ENCODE measurements at places on chromosomes 12 and 14.

GRCh38 chr12:46408441-46408840 is 35.9 kb upstream of the SLC38A2 start:
- DNase-seq: no peak
- H3K27ac ChIP-seq: no peak overlapping the region
- H3K4me1 ChIP-seq: peaks cover 10% of the 10 kb centered on the region
- H3K27me3 ChIP-seq: no peaks in the 10 kb centered on the region
- no peak overlapping the region for H3K4me3 ChIP-seq

DNA sequence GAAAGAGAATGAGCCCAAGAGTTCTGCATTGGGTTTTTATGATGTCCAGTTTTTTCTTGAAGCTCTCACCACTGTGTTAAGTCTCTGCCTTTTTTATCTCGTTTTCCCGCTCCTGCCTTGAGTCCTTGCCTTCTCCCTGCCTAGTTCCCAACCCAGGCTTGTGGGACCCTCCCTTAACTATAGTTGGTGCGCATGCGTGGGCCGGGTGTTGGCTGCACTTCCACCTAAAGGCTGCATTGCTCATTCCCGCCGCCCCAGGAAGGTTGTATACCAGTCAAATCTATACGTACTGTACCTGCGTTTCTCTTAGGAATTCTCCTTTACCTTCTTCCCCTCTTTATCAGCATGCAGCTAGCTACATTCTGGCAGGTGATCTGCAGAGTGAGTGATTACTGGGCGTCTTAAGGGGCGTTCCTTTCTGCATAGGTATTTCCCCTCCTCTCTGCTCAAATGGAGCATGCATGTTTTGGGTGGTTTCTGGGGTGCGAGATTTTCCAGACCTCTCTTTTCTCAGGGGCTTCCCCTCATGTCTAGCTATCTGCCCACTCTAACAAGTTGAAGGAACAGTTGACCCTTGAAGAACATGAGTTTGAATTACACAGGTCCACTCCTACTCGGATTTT is 6.6 kb upstream of the REP15 start:
- no peak overlapping the region for H3K27ac ChIP-seq
- no peaks in the 10 kb centered on the region for H3K27me3 ChIP-seq
- H3K4me3 ChIP-seq: no peak overlapping the region
- DNase-seq: no peak

DNA sequence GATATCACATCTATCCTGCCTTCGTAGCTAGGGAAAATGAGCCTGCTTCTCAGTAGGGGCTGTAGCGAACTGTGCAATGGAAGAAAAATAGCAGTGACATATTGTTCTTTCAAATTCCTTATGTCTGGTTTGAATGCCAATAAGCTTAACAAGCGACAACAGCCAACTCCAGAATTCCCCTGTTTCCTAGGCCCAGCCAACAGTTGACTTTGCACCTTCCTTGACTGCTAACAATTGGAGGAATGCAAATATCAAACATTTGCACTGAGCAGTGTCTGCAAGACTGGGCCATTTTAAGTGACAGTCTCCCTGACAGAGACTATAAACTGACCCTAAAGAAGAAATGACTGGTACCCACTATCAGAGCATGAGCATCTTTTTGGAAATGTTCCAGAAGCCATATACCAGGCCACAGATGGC is 12.0 kb upstream of the SERPINA1 start:
- no peak overlapping the region for H3K4me3 ChIP-seq
- peaks cover 2% of the 10 kb centered on the region for H3K36me3 ChIP-seq
- H3K27ac ChIP-seq: no peak overlapping the region
- H3K4me1 ChIP-seq: peaks cover 20% of the 10 kb centered on the region
- no peaks in the 10 kb centered on the region for H3K27me3 ChIP-seq

DNA sequence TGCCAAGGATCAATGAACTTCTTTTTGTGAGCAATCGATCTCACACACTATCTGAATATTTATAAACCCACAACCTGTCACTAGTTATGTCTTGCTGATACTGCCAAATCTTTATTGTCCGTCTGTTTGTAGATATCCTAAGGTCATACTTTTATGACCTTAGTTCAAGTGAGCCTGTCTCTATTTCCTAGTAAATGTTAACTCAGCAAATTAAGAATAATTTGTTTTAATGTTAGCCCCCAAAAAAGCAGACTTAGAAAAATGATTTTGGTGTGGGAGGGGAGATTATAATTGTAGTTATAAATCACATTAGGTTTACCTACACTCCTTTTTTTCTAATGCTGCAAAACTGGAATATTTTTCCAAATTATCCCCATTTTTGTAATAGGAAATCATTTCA is 9.4 kb downstream of the STYK1 start:
- H3K27ac ChIP-seq: no peak overlapping the region
- no peaks in the 10 kb centered on the region for H3K4me1 ChIP-seq
- H3K4me3 ChIP-seq: no peak overlapping the region

GRCh38 chr14:95250936-95251335 is 68.8 kb downstream of the CLMN start:
- no peaks in the 10 kb centered on the region for H3K27me3 ChIP-seq
- H3K27ac ChIP-seq: no peak overlapping the region
- no peak for DNase-seq
- H3K36me3 ChIP-seq: no peaks in the 10 kb centered on the region
- no peak overlapping the region for H3K4me3 ChIP-seq
- H3K4me1 ChIP-seq: peaks cover 21% of the 10 kb centered on the region

- peaks cover 17% of the 10 kb centered on the region for H3K36me3 ChIP-seq
- H3K27me3 ChIP-seq: no peaks in the 10 kb centered on the region
- H3K4me3 ChIP-seq: peak overlapping the region; percentile 89
- peak overlapping the region; percentile 97 for H3K27ac ChIP-seq
Observed at GRCh38 chr12:6936636-6937480, 6.8 kb upstream of the RNU7-1 start.

DNA sequence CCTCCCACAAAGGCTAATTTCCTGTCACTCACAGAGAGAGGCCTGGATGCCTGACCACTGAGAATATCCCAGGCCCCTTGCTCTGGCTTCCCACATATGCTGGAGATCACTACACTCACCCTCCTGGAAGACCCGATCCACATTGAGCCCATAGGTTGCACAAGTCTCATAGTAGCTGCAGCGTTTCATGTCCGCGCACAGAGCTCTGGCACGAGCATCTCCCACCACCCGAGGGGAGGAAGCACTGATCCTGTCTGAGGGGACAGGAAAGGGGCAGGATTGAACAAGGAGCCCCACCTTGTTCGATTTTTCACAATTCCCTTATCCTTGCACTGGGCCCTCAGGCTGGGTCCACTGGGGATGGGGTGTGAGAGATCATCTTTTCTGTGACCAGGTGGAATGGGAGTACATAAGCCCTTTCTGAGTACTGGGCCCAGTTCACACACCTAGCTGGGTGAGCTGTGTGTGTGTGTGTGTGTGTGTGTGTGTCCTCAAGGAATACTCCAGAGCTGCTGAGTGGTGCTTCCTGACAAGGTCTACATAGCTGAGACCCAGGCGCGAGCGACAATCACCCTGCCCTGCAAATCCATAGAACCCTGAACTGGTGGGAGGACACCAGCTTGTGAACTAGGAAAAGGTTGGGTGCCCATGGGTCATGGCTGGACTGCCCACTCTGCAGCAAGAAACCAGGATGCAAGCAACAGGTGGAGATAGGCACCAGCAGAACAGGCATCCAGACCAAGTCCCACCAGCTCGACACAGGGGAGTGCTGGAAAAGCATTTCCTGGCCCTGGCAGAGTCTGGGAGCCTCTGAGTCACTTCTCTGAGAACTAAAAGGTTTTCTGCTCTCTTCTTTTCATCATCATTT is 5.6 kb downstream of the AGAP2 start:
- H3K4me1 ChIP-seq: peaks cover 15% of the 10 kb centered on the region
- H3K36me3 ChIP-seq: no peaks in the 10 kb centered on the region
- DNase-seq: no peak
- H3K27me3 ChIP-seq: peaks cover 100% of the 10 kb centered on the region
- no peak overlapping the region for H3K4me3 ChIP-seq
- no peak overlapping the region for H3K27ac ChIP-seq

GRCh38 chr12:128133321-128134073 is 133.5 kb upstream of the TMEM132C start:
- no peaks in the 10 kb centered on the region for H3K4me1 ChIP-seq
- no peak for DNase-seq
- H3K4me3 ChIP-seq: no peak overlapping the region
- H3K27me3 ChIP-seq: no peaks in the 10 kb centered on the region
- H3K27ac ChIP-seq: no peak overlapping the region

DNA sequence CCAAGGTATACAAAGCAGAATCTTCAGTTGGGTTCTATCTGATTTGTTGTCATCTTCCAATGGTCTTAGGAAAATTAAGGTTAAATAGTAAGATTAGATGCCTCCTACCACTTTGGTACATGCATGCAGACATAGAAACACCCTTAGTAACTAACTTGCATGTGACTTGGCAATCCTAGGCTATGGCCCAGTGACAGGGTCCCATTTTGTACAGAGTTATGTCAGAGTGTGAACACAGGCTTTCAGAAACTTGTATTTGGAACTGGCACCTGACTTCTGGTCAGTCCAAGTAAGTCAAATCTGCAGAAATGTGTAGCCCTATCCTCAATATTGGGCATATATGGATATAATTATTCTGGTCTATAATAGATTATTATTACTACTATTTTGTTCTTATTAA is 53.1 kb downstream of the DAD1 start:
- H3K4me3 ChIP-seq: no peak overlapping the region
- no peak for DNase-seq
- no peak overlapping the region for H3K27ac ChIP-seq
- no peaks in the 10 kb centered on the region for H3K27me3 ChIP-seq
- H3K36me3 ChIP-seq: no peaks in the 10 kb centered on the region

DNA sequence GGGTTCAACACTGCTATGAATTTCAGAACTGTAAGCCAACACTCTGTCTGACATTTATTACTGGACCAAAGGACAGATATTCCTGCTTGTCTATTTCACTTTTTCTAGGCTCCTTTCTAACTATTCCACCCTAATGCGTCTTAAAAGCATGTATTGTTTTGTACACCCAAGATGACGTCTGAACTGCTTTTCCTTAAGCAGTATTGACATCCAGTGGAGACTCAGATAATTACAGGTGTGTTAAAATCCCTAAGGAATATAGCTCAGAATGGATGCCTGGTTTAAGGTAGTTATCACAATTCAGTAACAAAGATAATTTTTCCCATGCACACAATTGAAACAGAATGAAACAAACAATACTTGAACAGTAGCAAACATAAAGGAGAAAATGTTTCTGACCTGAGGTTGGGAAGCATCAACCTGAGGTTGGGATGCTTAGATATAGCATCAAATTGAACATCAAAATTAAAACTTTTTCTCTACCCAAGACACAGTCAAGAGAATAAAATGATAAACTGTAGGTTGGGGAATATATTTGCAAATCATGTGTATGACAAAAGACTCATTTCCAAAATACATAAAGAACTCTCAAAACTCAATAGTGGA is 93.7 kb upstream of the PTPRR start:
- no peak overlapping the region for H3K27ac ChIP-seq
- H3K4me3 ChIP-seq: no peak overlapping the region
- H3K36me3 ChIP-seq: no peaks in the 10 kb centered on the region
- no peaks in the 10 kb centered on the region for H3K4me1 ChIP-seq
- DNase-seq: peak; percentile 64

DNA sequence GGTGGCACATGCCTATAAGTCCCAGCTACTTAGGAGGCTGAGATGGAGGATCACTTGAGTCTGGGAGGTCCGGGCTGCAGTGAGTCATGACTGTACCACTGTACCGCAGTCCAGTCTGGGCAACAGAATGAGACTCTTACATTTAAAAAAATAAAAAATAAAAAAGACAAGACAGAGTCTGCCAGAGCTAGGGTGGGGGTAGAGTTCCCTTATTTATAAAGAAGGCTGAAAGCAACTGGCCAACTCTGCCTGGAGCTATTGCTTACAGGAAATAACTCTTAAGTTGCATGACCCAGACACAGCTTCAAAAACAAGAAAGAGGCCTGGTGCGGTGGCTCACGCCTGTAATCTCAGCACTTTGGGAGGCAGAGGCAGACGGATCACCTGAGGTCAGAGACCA is 31.5 kb downstream of the NUMB start:
- H3K4me3 ChIP-seq: no peak overlapping the region
- H3K4me1 ChIP-seq: peaks cover 4% of the 10 kb centered on the region
- H3K27ac ChIP-seq: 0 out of 2 replicates have a peak overlapping the region, but pooled peaks have one; percentile 57
- H3K27me3 ChIP-seq: no peaks in the 10 kb centered on the region
- DNase-seq: no peak

DNA sequence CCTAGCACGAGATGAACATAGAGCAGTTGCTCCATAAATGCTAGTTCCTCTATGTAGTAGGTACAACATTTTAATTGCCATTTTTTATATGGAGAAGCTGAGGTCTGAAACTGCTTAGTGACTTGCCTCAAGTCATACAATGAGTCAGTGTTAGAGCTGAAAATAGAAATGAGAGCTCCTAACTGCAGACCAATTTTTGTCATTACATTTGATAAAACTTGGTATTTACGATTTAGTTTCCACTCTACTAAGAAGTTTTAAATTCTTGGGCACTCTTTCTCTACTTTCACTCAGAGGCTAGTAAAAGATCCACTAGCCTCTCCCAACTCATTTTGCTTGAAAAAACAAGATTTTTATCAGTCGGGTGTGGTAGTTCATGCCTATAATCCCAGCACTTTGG is 8.1 kb upstream of the TMED10 start:
- no peaks in the 10 kb centered on the region for H3K27me3 ChIP-seq
- H3K4me1 ChIP-seq: no peaks in the 10 kb centered on the region
- no peak overlapping the region for H3K27ac ChIP-seq
- DNase-seq: no peak
- H3K4me3 ChIP-seq: no peak overlapping the region
- no peaks in the 10 kb centered on the region for H3K36me3 ChIP-seq

DNA sequence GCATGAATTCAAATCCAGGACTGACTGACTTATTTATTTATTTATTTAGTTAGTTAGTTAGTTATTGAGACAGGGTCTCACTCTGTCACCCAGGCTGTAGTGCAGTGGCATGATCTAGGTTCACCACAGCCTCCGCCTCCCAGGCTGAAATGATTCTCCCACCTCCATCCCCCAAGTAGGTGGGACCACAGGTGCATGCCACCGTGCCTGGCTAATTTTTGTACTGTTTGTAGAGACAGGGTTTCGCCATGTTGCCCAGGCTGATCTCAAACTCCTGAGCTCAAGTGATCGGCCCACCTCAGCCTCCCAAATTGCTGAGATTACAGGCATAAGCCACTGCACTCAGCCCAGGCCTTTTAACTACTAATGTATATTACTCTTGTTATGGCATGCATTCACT is 36.0 kb downstream of the BTG1 start:
- H3K36me3 ChIP-seq: no peaks in the 10 kb centered on the region
- H3K27me3 ChIP-seq: no peaks in the 10 kb centered on the region
- DNase-seq: no peak
- no peak overlapping the region for H3K4me3 ChIP-seq
- H3K4me1 ChIP-seq: peaks cover 48% of the 10 kb centered on the region

- no peak overlapping the region for H3K27ac ChIP-seq
- no peak overlapping the region for H3K4me3 ChIP-seq
Observed at GRCh38 chr14:51501746-51502145, 150.0 kb upstream of the FRMD6 start.

GRCh38 chr12:1805441-1806081 is 14.8 kb upstream of the LRTM2 start:
- H3K27ac ChIP-seq: no peak overlapping the region
- DNase-seq: no peak
- no peak overlapping the region for H3K4me3 ChIP-seq
- no peaks in the 10 kb centered on the region for H3K36me3 ChIP-seq
- H3K4me1 ChIP-seq: no peaks in the 10 kb centered on the region

Measured in GM23338 (cell line).